ENCODE measurements at places on chromosomes 5 and 9.

DNA sequence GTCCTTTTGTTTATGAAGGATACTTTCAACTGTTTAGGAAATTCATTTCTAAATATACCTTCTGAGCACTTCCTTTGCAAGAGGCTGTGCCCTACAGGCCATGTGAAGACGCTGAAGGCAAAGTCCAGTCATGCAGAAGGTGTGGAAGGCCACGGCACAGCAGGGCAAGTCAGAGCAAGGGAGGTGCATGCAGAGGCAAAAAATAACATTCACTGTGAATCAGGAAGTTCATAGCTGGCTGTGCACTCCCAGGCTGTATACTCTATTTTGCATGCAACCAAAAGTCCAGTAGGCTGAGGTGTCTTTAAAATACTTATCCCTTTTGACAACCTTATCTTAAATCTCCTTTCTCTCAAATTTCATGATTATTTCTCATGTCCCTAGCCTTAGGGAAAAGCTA lies 50.3 kb downstream of the GNAQ start:
- no peak for DNase-seq

GRCh38 chr9:80305136-80305535 lies 733.4 kb downstream of the TLE4 start:
- DNase-seq: no peak

- DNase-seq: no peak
Measured at GRCh38 chr9:97412626-97413385, 910 bp downstream of the TDRD7 start.

- no peak for DNase-seq
Measured at GRCh38 chr9:36051317-36051716, 14.6 kb downstream of the RECK start.

GRCh38 chr5:124902097-124902821 lies 155.8 kb upstream of the ZNF608 start:
- no peak for DNase-seq

DNA sequence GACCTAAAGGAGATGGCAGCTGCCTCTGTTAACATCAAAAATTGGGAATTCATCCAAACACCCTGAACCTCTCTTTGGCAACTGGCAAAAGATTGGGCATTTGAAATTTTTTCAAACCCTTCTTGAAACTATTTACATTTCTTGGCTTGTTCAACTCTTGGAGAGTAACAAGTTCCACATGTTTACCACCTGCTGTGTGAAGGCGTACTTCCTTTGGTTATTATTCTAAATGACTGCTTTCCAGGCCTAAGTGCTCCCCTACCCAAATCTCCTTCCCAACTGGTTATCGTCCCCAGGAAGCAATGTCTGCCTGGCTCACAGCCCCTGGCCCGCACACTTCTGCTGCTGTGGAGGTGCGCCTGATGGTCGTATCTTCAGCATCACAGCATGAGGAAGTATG lies 422.7 kb downstream of the DMAC1 start:
- DNase-seq: no peak

GRCh38 chr9:18182636-18183035 lies 291.3 kb upstream of the ADAMTSL1 start:
- DNase-seq: no peak

GRCh38 chr9:69168709-69169217 lies 5.3 kb upstream of the TJP2 start:
- no peak for DNase-seq

DNA sequence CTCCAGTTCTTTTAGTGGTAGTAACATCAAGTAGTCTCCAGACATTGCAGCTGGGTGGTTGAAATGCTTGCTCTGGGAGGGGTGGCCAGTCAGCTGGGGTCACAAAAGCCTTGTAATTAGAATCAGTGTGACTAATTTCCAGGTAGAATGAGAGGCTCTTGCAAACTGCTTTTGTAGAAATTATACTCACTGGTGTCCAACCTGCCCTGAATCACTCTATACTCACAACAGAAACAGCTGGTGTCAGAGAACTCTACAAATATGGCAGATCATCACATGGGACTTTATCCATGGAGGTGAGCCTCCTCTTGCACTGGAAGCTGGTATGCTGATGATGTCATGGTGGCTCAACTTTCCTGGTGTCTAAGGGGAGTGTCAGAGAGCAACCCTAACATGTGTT lies 71.3 kb downstream of the SH3TC2 start:
- no peak for DNase-seq

GRCh38 chr9:37515620-37516258 lies 30.0 kb downstream of the POLR1E start:
- DNase-seq: no peak

GRCh38 chr9:84435902-84436301 lies 95.3 kb upstream of the SLC28A3 start:
- no peak for DNase-seq

DNA sequence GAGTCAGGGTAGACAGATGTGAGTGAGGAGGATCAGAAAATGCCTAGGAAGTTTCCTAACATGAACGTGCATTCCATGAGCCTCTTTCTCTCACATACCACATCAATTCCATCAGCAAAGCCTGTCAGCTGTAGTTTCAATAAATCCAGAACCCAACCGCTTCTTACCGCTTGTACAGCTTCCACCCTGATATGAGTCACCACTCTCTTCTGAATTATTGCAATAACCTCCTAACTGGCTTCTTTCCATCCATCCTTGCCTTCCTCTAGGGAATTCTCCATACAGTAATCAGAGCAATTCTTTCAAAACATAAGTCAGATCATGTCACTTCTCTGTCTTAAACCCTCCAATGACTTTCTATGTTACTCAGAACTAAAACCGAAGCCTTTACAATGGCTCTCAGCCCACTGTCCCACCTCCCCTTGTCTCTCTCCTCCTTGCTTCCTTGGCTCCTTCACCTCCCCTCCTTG lies 8.1 kb upstream of the RAD23B start:
- peak; percentile 27 for DNase-seq

- DNase-seq: no peak
Measured at GRCh38 chr5:129496421-129496820, 36.3 kb downstream of the ADAMTS19 start.

DNA sequence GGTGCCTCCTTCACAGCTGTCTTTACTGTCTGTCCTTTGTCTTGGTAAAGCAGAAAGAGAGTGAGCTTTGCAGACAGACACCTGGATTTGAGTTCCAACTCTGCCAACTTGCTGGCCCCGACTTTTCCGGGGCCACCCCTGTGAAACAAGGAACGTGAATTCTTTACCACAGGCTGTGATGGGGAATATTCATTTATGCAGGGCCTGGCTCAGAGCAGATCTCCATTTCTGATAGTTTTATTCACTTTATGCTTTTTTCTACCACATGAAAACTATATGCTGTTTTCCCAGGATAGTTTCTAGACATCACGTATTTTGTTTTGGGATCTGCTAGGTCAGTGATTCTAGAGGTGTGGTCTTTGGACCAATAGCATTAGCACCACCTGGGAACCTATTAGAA lies 211.8 kb downstream of the GRIA1 start:
- DNase-seq: no peak

GRCh38 chr9:93461414-93461743 lies 8.0 kb upstream of the FAM120AOS start:
- DNase-seq: no peak

DNA sequence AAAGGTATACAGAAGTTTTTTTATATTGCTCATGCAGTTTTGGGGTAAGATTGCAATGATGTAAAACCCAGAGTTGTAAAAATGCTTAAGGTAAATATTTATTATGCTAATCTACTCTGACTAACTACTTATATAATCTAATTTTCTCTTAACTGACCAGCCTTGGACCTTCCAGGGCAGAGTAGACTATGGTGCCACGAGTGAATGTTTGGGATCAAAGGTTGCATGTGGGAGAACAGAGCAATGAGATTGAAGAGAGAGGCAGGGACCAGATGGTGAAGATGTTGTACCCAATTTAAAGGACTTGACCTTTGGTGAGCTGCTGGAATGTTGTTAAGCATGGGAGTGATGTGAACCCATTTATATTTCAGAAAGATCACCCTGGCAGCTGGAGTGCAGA lies 34.8 kb upstream of the PANK3 start:
- DNase-seq: no peak

GRCh38 chr9:38227061-38227540 lies 158.1 kb upstream of the SHB start:
- no peak for DNase-seq

GRCh38 chr9:34675869-34676268 lies 13.4 kb upstream of the CCL27 start:
- DNase-seq: no peak

- no peak for DNase-seq
Measured at GRCh38 chr9:107351382-107352045, 68.4 kb downstream of the RAD23B start.

DNA sequence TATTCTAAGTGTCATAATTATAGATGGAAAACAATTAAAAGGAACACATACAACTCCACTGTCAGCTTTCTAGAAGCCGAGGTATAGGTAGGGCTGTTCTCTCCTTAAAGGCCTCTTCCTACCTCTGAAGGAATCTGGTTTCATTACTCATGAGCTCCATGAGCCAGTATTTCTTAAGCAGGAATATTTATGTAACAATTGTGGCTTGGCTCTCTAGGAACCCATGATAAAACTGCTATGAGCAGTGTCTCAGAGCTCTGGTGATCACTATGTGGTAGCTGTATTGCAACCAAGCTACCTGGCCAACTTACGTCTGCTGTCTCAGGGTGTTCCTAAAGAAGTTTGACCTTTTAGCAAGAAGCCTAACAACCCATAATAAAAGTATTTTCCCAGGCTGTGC lies 157.7 kb downstream of the CEP120 start:
- DNase-seq: no peak

GRCh38 chr9:126317513-126317912 lies 9.1 kb upstream of the MVB12B start:
- DNase-seq: no peak

DNA sequence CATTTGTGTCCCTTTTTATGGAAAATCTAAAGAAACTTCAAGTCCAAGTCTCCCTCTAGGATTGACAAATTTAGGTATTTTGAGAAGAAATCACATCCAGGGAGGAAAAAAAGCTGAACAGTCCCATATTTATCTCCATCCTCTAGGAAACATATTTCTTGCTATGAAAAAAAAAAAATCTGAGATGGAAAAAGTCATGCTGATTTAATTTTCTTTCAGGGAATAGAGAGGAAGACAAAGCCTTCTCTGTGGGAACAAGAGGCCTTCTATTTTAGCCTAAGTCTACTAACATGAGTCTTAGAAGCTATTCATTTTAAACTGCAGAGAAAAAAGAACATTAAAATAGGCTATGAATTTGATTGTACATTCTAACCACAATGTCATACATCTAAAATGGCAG lies 63.1 kb upstream of the CDK5RAP2 start:
- DNase-seq: no peak

GRCh38 chr9:98314381-98315066 lies 59.1 kb upstream of the TBC1D2 start:
- no peak for DNase-seq

DNA sequence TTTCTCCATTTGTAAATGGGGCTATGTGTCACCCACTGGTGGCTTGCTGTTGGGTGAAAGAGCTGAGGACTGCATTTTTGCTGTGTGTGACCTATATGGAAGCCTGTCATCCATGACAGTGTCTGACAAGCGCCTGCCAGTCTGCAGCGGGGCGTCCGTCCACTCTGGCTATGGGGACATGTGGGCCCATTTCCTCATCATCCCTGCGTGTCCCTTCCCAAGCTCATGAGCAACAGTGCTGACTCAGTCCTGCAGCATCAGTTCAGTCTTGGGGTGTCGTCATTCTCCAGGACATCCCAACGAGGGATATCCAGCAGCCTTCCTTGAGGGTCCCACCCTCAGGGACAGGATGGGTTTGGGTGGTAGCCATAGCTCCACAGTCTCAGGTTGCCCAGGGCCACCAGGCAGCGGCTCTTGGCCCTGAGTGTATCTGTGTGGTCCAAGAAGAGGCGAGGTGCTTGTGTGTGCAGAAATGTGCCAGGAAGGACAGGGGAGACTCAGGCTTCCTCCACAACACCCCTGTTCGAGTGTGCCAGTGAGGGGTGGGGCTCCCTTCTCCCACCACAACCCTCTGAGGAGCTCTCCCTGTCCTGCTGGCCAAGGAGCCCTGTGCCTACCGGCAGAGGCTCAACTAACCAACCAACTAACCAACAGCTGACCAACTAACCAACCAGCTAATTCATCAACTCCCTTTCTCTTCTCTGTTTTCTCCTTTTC lies 2.1 kb downstream of the FGD3 start:
- DNase-seq: no peak

GRCh38 chr5:135138116-135138850 lies 104.3 kb upstream of the PITX1 start:
- no peak for DNase-seq

DNA sequence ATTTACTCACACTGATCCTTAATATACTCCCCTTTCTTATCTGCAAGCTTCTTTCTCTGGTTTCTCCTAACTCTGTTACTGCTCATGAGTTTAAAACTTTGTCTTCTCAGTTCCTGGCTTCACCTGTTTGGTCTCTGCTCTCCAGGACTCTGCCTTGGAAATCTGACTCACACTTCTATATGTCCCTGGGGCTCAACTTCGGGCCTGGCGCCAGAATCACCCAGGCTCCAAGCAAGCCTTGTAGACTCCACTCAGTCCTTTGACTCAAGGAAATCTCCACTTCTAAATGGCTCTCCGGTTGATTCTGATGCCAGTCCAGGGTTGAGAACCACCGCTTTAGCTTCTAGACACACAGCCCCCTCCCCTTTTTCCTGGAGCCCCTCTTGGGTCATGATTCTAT lies 57.8 kb downstream of the TMC1 start:
- DNase-seq: no peak

DNA sequence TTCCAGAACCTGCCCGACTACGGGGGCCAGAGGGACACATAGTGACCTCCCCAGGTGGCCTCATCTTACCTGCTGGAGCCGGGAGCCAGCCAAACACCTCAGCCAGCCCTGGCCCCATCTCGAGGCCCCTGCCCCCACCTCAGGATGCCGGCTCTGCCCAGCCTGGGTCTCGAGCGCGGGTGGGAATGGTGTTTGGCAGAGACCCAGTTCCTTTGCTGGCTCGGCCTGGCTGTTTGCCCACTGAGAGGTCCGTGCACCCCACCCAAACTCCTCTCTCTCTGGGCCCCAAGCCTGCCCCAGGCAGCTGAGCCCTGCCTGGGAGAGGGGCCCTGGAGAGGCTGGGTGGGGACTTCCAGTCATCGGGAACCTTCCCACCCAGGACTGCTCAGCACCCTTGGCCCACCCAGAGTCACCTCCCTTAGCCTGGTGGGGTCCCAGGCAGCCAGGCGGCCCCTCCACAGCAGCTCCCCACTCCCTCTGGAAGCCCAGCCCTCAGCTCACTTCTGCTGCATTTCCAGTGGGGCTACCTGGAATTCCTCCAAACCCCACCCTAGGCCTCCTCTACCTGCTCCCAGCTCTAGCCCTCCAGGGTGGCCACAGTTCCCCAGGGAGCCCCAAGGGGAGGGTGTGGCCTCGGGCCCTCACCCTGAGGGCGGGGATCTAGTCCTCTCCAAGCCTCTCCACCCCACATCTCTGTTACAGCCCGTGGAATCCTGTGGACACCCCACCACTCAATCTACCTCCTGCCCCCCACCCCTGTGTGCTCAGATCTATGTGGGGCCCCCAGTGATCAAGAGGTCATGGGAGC lies 42.4 kb upstream of the UBAC1 start:
- DNase-seq: no peak

DNA sequence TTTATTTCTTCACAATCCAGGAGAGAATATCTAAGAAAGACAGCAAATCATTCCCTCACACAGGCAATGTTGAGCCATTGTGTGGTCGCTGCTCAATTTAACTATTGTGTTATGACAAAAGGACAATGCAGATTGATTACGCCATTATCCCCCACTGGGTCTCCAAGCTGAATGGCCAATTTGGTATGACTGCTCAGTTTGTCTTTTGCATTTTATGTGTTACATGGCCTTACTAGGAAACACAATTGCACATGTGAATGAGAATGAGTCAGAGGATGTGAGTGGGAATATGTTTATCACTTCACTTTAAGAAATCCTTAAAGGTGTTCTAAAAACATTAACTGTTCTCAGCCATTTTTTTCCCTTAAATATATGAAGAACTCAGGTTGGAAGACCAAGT lies 108.3 kb downstream of the FAM174A start:
- no peak for DNase-seq
